ENCODE measurements at places on chromosomes 2 and 18.
A peak's percentile ranks its signal among the peaks of the same experiment; 100 is the strongest.

DNA sequence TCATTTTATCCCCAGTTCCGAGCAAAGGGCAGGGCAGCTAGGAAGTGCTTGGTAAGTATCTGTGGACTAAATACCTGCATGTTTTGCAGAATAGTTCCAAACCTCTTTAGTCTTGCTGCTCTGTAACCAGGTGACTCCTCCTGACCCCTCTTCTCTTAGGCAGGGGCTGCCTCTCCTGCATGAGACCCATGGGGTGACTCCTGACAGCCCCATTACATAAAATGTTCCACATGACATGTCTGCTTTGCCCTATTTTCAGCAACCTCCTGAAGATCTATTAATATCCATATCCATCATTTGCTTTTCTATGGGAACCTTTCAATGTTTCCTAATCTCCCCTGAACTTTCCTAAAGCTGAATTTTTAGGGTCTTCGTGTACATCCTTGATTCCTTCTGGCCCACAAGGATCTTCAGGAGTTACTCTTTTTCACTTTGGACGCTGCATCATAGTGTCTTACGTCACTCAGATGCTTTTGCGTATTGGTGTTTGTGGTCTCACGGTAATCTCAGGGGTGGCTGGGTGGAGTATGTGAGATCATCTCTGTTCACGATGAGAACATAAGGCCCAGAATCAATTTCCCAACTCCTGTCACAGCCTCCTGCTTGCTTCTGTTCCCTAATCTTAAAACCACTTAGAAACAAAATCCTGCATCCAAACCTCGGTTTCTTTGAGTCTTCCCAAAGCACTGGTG, 76.6 kb downstream of the MAPK4 start:
- DNase-seq, result no peak

DNA sequence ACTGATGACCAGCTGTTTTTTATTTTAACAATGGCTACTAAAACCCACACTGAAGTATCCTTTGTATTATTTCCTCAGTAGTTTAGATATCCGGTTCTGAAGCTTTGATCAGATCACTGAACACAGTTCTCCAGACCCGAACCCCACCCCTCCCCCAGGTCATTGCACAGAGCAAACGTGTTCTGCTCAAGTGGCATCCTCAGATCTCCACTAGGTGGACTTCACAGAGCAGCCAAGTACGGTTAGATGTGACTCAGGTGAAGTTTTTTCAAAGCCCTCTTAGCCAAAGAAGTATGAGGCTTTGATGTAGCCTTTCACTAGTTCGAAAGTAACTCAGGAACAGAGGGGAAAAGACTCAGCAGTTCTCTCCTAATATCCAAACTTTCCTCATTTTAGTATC, 142.7 kb upstream of the NRP2 start:
- DNase-seq, result no peak

DNA sequence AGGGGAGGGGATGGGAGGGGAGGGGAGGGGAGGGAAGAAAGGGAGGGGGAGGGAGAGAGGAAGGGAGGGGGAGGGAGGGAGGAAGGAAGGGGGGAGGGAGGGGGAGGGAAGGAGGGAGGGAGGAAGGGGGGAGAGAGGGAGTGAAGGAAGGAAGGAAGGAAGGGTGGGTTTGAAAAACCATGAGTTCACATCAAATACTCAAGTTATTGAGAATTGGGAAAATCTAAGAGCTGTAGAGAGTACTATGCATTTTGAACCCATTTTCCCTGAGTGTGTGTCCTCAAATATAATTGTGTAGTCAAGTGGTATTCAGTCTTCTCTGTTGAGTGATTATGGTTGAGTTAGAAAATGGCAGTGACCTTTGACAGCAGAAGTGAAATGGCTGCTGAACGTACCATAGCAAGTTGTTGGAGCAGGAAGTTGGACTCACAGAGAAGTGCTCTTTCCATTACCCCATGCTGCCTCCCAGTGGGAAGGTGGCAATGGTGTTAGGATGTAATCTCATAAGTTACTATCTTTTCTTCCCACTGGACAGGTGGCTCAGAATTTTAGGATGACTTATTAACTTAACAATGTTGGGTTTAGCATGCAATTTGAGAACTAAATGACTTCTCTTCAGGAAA, 214.6 kb downstream of the SETBP1 start:
- peak; percentile 63 for DNase-seq

DNA sequence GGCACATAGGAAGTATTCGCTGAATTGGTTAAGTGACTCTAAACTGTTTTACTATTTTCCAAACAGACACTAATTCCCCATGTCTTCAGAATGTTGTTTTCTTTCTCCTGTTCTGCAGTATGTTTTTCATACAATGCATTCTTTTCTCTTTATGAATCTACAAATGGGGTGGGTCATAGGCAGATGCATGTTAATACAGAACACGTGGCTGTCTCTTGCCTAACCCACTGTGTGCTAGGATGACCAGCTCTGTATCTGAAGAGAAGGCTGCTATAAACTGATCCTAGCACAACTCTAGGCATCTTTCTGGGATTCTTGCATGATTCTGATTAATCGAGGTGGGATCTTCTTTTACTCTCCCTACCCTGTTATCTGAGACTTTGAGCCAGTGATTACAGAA, 826.0 kb downstream of the PLCL1 start:
- DNase-seq, result no peak

DNA sequence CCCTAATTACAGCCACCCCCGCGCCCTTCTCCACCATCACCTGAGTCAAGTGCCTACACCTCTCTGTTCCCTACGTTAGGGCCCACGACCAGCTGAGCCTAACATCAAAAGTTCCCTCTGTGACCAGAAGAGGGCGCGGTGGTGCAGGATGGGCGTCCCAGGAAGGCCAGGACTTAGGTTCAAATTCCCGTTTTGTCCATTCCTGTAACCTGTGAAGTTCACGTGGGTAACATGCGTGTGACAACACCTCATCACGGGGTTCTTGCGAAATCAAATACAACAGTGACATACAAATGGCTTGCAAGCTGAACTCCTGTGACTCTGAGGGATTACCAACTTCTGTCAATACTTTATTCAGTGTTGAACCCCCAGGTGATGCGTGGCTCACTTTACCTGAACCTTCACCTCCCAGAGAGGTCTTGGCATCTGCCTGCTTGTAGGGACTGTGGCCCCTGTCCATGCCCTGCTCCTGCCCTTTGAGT, 207.9 kb downstream of the ARL4C start:
- peak; percentile 48 for DNase-seq

- no peak for DNase-seq
These were observed 312.1 kb upstream of the ZEB2 start for GRCh38 chr2:144832048-144832447.

DNA sequence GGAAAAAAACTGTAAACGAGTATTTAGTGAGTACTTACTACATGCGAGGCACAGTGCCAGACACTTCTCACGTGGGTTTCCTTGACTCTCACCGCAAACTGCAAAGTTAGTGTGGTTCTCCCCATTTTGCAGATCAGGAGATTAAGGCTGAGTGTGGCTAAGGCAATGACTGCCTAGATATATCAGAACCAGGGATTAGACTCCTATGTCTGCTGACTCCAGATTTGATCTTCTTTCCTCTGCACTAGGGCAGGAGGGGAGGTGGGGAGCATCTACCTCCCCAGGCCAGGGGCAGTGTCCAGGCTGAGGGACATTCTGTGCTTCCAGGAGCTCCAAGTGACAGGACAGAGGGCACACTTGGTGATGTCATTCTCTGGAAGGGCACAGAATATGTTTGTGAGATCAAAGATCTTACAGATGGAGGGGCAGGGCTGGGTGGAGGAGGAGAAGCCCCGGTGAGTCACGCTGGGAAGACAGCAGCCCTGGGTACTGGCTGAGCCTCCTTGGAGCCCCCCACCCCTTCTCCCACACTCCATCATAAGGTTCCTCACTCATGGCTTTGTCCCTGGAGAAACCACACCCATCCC, 92.4 kb downstream of the RHOB start:
- DNase-seq, result no peak

DNA sequence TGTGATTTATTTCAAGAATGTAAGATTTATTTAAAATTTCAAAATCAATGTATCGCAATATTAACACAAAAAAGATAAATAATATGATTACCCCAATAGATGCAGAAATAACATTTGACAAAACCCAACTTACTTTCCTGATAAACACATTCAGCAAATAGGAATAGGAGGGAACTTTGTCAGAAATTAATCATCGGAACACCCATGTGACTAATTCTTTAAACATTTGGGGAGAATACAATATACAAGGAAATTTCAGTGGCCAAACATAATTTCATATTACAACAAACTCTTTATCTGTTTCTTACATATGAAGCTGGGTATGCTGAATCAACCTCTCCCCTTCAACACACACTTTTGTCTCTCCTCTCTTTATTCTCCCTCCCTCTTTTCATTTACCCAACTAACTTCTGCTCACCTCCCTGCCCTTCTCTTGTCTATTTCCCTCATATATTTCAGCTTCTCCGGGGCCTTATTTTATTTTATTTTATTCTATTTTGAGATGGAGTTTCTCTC, 309.6 kb upstream of the CNTNAP5 start:
- no peak for DNase-seq
